T follicular helper cell (primary cell): ENCODE measurements at places on chromosomes 3 and 15.

GRCh38 chr3:176848431-176849214 is 348.7 kb downstream of the TBL1XR1 start:
- DNase-seq: no peak

DNA sequence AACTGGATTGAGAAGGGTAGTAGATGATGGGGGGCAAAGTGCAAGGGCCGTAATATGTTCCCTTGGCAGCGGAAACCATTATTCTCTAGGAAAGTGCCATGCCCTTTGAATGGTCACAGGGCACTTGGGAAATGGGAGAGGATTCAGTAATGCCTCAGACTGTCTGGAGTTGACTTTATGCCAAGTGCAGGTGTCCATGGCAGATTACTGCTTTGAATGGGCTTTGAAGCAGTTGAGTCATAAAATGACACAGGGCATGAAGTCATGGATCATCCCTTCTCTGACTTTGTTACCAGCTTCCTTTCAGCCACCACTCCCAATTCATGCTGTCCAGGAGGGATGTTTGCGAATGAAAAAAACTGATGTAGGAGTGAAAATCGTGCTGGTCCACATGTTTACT is 20.1 kb downstream of the AADACL2 start:
- no peak for DNase-seq

DNA sequence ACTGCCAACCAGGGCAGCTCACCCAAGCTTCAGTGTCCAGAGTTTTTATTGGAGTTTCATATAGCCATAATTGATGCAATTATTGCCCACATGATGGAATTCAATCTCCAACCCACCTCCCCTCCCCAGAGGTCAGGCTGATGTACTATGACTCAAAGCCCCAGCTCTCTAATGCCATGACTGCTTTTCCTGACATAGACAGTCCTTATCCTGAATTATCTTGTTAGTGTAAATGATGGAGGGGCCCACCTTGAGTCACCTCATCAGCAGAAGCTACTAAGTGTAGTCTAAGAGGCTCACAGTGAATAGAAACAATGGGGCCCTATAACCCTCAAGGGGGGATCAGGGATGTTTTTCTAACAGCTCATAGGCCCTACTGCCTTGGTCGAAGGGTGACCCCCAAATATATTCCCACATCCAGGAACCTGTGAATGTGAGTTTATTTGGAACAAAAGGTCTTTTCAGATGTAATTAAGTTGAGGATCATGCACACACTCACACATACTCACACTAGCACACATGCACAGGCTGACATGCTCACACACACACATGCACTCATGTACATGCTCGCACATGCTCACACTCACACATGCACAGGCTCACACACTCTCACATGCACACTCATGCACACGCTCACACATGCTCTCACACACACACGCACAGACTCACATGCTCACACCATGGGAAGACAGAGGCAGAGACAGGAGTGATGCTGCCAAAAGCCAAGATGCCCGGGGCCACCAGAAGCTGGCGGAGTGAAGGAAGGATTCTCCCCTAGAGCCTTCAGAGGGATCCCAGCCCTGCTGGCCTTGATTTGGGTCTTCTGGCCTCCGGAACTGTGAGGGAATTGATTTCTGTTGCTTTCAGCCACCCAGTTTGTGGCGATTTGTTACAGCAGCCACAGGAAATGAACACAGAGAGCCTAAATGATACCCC is 131.2 kb upstream of the SMAD3 start:
- no peak for DNase-seq

- no peak for DNase-seq
Measured at GRCh38 chr3:152060701-152061100, 187.3 kb downstream of the SUCNR1 start.

- DNase-seq: no peak
Measured at GRCh38 chr3:73765878-73766545, 141.3 kb upstream of the PDZRN3 start.

- DNase-seq: no peak
Measured at GRCh38 chr15:77312523-77312922, 107.4 kb downstream of the PEAK1 start.

DNA sequence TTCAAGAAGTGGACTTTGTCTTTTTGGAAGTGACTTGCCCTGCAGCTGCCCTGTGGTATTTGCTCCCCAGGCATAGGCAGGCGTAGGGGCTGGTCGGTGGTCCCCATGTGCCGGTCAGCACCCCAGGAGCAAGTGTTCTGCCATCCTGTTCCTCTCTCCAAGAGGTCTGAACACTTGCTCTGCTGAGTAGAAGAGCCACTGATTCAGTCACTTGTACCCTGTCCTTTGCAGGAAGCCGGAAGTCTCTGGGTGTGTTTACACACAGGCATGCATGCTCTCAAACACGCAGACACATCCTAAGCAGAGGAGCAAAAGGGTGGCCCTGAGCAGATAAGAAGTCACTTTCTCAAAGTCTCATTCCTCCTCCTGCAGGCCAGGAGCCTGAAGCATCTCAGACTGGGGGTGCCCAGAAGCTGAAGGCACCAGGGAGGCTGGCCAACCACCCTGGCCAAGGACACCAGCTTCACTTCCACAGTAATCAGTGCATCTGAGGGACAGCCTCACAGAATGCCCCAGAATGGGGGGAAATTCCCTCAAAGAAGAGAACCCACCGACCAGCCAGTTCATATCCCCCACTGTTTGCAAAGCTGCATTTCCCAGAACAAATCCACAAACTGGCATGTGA is 88.7 kb upstream of the POMGNT2 start:
- DNase-seq: peak; percentile 22

- no peak for DNase-seq
Measured at GRCh38 chr3:157051055-157051454, 108.9 kb downstream of the CCNL1 start.

- DNase-seq: no peak
Measured at GRCh38 chr15:58344213-58345070, 87.3 kb upstream of the LIPC start.

DNA sequence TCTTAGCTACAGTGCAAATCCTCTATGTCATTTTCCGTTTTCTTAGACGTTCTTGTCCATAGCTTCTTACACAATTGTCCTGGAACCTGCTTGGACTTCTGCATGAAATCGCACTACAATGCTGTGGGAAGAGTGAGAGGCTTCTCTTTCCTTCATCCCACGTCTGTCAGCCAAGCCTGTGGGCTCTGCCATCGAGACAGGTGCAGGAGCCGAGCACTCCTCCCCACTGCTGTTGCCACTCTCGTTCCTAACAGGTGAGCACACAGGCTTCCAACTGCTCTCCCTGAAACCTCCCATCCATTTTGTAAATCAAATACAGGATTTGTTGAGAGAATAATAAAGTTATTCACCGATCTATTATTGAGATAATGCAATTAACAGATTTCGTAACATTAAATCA is 23.5 kb downstream of the ZXDC start:
- no peak for DNase-seq

DNA sequence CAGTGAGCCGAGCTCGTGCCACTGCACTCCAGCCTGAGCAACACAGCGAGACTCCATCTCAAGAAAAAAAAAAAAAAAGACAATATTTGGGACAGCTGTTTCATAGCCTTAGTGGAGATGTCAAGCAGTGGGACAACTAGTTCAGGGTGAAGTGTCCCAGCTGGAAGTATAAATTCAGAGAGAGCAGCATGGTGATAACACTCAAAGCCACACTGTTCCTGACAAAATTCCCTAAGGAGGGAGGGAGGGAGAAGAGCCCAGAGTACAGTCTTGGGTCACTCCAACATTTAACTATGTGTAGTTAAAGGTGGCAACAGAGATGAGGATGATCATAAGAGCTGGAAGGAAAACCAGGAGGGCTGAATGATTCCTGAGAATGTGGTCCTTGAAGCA is 21.1 kb upstream of the IP6K2 start:
- DNase-seq: no peak

DNA sequence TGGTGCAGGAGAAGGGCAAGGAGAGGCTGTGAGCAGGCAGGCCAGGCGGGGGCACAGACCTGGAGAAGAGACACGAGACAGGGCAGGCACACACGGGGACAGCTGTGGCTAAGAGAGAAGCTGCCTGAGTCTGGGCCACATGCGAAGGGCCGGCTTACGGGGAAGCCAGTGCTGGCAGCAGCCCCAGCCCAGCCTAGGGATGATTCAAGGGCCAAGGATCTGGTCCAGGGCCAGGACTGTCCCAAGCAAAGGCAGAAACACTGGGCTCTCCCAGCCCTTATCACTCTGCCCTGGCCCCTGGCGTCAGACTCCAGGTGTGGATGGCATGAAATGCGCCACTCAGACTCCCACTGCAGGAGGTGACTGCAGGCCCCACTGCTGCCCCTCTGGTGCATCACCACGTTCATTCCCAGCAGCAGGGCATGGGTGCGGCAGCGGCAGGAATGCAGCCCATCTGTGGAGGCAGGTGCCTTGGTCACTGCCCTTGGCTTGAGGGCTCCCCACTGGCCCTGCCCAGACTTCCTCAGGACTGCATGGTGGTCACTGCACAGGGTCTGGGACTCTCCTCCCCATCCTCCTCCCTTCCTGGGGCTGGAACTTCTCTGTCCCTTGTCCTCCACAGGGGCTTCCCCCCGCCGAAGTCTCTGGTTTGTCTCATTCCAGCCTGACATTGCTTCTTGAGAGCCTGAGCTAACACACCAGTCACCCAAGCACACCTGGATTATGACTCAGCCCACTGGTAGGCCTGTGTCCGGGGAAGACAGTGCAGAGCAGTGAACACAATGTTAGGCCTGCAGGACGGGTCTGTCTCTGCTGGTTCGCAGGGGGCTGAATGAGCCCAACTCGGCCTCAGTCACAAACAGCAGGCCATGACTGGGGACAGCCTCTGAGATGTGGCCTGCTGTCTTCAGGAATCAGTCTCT is 69.3 kb downstream of the TBC1D2B start:
- DNase-seq: no peak

DNA sequence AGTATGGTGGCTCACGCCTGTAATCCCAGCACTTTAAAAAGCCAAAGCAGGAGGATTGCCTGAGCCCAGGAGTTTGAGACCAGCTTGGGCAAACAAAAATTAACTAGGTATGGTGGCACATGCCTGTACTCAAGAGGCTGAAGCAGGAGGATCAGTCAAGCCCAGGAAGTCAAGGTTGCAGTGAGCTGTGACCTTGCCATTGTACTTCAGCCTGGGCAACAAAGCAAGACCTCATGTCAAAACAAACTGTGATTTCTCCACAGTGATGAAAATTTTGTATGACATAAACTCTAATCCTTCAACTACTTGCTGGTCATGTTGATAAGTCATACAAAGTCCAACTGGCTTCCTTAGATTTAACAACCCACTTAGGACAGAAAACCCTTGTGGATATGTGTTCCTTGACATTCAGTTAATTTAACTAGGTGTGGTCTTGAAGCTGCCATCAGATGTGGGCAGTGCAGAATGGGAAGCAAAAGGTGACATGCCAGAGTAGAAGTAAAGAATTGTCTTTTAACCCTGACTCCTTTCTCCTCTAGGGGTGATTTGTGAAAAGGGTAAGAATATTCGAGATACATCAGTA is 263.3 kb downstream of the PTPRG start:
- no peak for DNase-seq

DNA sequence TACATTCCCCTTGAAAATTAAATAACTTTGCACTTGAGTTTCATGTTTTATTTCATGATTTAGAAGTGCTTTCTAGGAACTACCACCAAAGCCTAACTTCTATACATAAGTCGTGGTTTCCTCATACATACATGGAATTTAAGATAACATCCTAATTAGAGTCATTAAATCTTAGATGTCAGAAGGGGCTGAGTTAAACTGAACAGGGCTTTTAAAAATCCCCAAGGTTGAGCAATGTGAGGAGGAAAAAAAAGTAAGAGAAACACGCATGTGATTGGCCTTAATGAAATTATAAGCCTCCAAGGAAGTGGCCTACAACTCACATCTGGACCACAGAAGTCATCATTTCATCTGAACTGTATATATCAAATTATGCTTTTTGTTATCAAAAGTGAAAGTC is 303.1 kb upstream of the SEMA6D start:
- no peak for DNase-seq

DNA sequence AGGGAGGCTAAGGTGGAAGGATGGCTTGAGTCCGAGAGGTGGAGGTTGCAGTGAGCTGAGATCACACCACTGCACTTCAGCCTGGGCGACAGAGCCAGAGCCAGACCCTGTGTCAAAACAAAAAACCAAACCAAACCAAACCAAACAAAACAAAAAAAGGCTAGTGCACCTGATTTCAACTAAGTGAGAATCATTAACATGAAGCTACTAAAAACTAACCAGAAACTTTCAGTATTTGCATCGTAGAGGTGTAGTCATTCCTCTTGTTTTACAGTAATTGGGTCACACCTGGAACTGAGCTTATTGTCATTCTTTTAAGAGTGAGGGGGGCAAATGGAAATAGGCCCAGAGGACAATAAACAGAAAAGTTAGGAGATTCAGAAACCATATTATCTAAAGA is 58.5 kb downstream of the ST6GAL1 start:
- no peak for DNase-seq

DNA sequence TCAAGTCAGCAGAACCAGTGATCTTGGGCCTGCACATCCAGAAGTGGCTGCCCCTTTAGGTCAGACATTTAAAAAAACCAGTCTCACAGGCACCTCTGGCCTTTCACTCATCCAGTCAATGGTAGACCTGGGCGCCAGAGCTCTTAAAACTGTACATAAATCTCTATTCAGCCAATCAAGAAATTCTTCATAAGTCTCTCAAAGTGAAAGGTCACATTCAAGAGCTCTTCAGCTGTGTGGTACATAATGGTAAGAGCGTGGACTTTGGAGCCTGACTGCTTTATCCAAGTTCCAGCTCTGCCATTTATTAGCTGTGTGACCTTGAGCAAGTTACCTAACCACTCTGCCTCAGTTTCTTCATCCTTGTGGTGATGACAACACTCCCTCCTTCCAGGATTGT is 22.3 kb upstream of the MORF4L1 start:
- DNase-seq: no peak

DNA sequence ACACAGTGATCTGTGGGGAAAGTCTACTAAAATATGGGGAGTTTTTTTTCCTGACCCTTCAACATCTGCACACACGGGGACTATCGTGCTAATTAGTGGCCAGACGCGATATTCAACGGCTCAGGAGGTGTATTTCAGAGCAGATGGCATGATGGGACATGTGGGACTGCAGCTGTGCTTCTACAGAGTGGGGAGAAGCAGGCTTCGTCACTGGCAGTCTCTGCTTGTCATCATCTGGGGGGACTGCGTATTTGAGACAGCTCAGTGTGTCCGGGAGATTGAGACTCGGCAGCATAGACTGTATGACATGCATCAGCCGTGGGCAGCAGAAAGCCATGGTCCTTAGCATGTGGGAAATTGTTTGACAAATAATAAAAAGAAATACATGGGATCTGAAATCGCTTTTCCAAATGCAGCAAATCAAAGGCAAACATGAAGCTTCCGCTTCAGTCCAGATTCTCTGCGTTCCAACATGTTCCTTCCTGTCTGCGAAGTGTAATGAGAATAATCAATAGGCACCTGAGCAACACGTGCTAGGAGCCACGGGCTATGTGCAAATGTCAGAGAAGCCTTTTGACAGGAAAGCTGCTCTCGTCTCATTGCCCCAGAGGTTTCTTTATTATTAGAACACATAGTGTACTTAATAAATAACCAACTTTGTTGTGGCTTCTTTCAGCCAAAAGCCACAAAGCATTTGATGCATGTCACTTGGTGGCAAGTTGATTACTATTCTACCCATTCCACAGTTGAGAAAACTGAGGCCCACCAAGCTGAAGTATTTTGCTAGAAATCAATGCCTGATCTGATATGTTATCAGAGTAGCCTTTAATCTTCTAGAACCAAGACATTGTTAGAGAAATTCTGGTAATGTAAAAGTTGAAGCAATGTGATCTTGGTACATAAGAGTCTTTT is 276.3 kb downstream of the RYR3 start:
- DNase-seq: no peak
